ENCODE measurements at places on chromosomes 3 and 15. TPM values are rescaled to one million over a fixed set of nuclear protein-coding genes. Genes with fewer than 3 reads are reported as not detected.

The SEMA5B gene
- not detected for total RNA-seq

The FAM219B gene
- total RNA-seq = 83.6 TPM

The AP3B2 gene
- not detected for total RNA-seq

The DENND6A gene
- 31.2 TPM for total RNA-seq

The KNG1 gene
- not detected for total RNA-seq

The BCHE gene
- total RNA-seq = not detected

The PP2D1 gene
- total RNA-seq = not detected

The ECE2 gene
- not detected for total RNA-seq

The NBEAL2 gene
- total RNA-seq = 193 TPM

The PYGO1 gene
- not detected for total RNA-seq

The GP9 gene
- not detected for total RNA-seq

The CCR8 gene
- 0.76 TPM for total RNA-seq

The GTF2A2 gene
- 98.1 TPM for total RNA-seq

The ANO10 gene
- total RNA-seq = 14.1 TPM

The ZNF774 gene
- 1.0 TPM for total RNA-seq

The C3orf85 gene
- total RNA-seq = not detected

The PROK2 gene
- not detected for total RNA-seq

The C3orf80 gene
- not detected for total RNA-seq

The BFSP2 gene
- total RNA-seq = 0.68 TPM

The B3GNT5 gene
- 0.65 TPM for total RNA-seq

The DPPA4 gene
- total RNA-seq = not detected

The RSL24D1 gene
- total RNA-seq = 102 TPM

The COPS2 gene
- total RNA-seq = 53.7 TPM

The POPDC2 gene
- 3.7 TPM for total RNA-seq

The SH3GL3 gene
- total RNA-seq = not detected

The CEMIP gene
- not detected for total RNA-seq

The CLEC3B gene
- total RNA-seq = 0.33 TPM

The PRTG gene
- total RNA-seq = not detected

The SPINK8 gene
- not detected for total RNA-seq

The SERPINI2 gene
- total RNA-seq = not detected

The LAMB2 gene
- not detected for total RNA-seq

The MAGEL2 gene
- total RNA-seq = not detected

The USP3 gene
- total RNA-seq = 72.9 TPM

The HEXA gene
- total RNA-seq = 104 TPM

The RASL12 gene
- total RNA-seq = not detected

The FANCD2OS gene
- total RNA-seq = not detected

The ARGFX gene
- total RNA-seq = not detected

Measured in activated naive CD4-positive, alpha-beta T cell treated with anti-CD3 and anti-CD28 coated beads, Interleukin-2, amount 10 ng/mL, durations not matched to agents 5 hours and 36 hours (primary cell).